ENCODE measurements at places on chromosomes 2 and 18. TPM values are rescaled to one million over a fixed set of nuclear protein-coding genes. Genes with fewer than 3 reads are reported as not detected.

DNA sequence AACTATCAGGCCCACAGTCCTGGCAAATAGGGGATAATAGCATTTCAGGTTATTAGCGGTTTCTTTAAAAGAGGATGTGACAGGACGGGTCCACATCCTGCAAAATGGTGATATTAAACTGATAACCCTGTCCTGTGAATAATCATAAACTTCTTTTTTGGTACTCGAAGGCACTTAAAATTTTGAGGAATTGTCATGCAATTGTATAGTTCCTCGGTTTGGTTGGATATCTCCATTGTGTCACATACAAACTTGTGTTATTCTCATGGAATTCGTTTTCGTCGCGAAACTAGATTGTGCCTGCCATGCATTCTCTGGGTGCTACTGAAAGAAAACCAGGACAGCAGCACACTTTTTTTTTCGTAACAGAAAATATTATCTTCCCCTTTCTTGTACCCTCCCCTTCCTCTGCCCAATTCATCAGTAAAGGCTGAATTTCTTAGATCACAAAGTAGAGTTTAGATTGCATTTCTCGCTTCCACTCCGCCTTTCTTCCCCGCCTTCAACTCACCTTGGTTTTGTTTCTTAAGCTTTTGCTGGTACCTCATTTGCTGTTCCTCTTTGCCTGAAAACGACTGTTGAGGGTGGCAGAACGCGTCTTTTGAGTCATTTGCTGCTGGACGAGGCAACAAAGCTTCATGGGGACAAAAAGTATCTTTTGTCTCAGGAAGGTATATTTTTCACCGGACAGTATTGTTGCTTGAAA is 1.3 kb downstream of the CERS6 start:
- no peak for DNase-seq

GRCh38 chr2:85999061-85999831 is 106.4 kb downstream of the POLR1A start:
- DNase-seq = no peak

- DNase-seq = no peak
Measured at GRCh38 chr2:31216734-31217133, 581 bp downstream of the CAPN14 start.

GRCh38 chr18:69622961-69623360 is 222.3 kb downstream of the DOK6 start:
- DNase-seq = no peak

DNA sequence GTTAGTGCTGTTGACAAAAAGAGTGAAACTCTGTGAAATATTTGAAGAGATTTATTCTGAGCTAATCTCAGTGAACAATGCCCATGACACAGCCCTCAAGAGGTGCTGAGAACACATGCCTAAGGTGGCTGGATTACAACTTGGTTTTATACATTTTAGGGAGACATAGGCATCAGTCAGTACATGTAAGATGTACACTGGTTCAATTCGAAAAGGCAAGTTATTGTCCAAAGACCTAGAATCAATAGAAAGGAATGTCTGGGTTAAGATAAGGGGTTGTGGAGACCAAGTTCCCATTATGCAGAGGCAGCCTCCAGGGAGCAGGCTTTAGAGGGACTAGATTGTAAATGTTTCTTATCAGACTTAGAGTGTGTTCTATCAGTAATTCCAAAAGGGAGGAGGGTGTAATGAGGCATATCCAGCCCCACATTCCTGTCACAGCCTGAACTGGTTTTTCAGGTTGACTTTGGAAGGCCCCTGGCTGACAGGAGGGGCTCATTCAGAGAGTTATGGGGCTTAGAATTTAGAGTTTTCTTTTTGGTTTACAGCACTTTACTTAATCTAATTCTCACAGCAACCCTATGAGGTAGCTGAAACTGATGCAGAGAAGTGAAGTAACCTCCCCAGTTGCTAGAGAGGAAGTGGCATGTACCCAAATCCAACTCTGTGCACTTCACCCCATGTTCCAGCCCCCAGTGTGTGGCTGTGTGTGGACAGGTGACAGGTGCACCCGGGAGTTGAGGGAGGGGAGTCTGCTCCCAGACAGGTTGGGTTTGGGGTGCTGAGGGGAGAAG is 28.3 kb upstream of the ASAP2 start:
- no peak for DNase-seq

GRCh38 chr18:31410716-31411483 is 34.3 kb downstream of the DSG4 start:
- no peak for DNase-seq

DNA sequence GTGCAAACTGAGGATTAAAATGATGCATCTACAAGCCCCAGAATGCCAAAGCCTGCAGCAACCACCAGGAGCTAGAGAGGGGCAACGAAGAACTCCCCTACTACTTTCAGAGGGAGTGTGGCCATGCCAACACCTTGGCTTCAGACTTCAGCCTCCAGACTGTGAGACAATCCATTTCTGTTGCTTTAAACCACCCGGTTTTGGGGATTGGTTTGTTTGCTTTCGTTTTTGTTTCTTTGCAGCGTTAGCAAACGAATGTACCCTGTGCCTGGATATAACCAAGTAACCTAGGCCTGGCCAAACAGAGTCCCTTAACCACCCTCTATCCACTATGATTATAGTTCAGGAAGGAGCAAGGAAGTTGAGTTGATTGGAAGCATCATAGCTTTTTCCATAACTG is 171.2 kb upstream of the NCK2 start:
- DNase-seq = no peak

ADAM23 gene
- total RNA-seq = 0.63 TPM

HJURP gene
- not detected for total RNA-seq

ATP6V1C2 gene
- total RNA-seq = 0.63 TPM

ABCG5 gene
- not detected for total RNA-seq

Data from omental fat pad (tissue), 4 donors.